Skeletal muscle cell (primary cell): ENCODE measurements at places on chromosomes 2 and 18.
A peak's percentile ranks its signal among the peaks of the same experiment; 100 is the strongest.

DNA sequence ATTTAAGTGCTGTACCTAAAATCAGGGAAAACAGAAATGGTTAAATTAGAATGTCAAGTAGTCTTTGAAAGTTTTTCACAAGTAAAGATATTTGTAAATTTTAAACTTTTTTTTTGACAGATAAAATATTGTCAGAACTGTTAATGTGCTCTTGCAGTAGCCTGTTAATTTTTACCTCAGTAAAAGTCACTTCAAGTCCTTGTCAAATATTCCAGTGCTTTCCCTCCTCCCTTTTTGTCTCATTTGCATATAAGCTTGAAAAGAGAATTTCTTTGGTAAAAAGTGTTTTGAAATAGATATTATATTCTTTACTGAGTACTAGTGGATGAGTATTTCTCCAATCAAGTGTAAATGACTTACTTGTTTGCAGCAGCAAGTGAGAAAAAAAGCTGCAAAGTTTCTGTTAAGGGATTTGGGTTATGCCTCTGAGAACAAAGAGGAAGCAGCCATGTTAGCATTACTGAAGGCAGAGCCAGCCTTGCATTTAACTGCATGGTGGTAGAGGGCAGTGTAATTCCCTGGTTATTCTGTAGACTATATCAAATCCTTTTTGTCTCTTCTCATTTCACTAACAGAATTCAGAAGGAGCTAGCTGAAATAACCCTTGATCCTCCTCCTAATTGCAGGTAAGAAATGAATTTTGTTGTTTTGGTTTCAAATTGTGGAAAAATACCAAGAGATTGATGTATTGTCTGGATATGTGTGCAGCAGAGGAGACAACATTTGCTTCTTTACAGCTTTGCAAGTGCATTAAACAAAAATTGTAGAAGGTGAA lies 3.2 kb downstream of the UBE2E3 start:
- no peak for DNase-seq

GRCh38 chr2:169360984-169361705 lies 1.2 kb downstream of the LRP2 start:
- no peak for DNase-seq

GRCh38 chr2:128324897-128325410 lies 6.3 kb upstream of the HS6ST1 start:
- DNase-seq, result no peak

DNA sequence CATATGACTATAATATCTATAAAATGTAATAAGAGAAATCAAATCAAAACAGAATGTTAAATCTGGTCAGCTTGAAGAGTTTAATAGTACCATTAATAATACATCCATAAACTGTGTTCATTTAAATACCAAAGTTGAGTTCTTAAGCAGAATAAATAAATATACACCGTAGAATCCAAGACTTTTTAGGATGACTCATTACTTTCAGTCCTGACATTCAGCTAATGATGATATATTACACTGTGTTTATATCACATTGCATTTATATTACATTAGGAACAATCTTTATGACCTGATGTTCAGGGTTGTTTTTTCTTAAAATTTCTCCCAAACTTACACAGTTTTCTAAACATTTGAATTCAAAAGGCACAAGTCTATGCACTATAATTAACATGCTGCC lies 331.3 kb downstream of the SS18 start:
- DNase-seq, result no peak

- DNase-seq, result no peak
Observed at GRCh38 chr2:218028562-218029348, 26.0 kb upstream of the TNS1 start.

DNA sequence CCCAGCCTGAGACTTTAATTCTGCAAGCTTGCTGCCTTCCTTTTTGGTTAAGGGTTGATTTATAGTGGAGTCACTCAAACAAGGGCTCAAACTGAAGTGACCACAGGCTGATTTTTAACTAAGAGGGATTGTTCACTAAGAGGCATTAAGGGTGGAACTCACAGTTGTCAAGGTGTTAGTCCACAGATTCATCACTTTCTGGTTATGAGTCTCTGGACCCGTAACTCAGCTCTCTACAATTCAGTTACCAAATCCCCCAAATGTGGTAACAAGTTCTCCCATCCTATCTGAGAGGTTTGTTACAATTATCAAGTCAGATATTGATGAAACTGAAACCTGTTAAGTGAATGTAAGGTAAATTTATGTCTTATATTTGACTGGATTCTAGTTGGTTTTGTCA lies 185.9 kb upstream of the KLHL14 start:
- no peak for DNase-seq

- DNase-seq, result no peak
Observed at GRCh38 chr18:63869851-63870250, 17.7 kb upstream of the SERPINB2 start.

DNA sequence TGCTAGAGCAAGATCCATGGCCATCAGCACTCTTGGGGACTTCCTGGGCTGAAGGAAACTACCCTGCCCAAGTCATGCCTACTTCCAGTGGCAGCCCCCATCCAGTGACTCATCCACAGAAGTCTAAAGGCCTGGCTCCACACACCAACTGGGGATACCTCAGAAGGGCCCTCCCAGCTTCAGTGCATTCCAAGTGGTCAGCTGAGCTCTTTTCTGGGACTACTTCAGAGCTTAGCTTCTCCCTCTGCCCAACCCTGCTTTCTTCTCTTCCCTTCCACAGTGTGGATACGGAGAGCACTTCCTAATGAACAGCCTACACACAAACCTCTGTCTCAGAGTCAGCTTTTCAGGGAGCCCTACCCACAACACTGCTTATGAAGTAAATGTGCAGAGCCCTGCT lies 66.5 kb downstream of the CLHC1 start:
- DNase-seq, result no peak

GRCh38 chr2:217707131-217707611 lies 295.6 kb downstream of the TNS1 start:
- DNase-seq, result no peak

GRCh38 chr2:186618696-186619095 lies 28.8 kb downstream of the ITGAV start:
- no peak for DNase-seq

GRCh38 chr18:63445037-63445436 lies 22.8 kb upstream of the VPS4B start:
- DNase-seq, result peak; percentile 4

- DNase-seq, result peak; percentile 36
Observed at GRCh38 chr2:164625378-164625971, 4.2 kb upstream of the GRB14 start.

- DNase-seq, result peak; percentile 16
Observed at GRCh38 chr2:139790807-139791752, 1010.9 kb upstream of the NXPH2 start.

DNA sequence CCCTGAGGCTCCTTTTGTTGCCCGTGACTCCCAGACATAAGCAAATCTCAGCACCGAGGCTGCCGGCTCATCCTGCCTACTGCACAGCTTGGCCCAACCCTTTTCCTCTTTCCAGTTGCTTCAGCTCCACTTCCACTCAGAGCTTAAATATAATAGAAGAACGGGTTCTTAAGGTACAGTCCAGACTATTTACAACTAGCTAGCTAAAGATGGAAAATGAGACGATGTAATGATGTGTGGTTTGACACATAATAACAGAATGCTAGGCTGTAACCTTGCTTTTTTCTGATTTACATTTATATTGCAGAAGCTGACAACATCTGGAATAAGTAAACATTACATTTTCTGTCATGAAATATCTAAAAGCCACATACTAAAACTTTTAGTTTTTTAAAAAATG lies 26.9 kb upstream of the ATP9B start:
- no peak for DNase-seq

GRCh38 chr2:205218056-205218455 lies 464.2 kb upstream of the NRP2 start:
- peak; percentile 24 for DNase-seq

GRCh38 chr2:161265874-161266273 lies 42.4 kb upstream of the PSMD14 start:
- DNase-seq, result no peak

DNA sequence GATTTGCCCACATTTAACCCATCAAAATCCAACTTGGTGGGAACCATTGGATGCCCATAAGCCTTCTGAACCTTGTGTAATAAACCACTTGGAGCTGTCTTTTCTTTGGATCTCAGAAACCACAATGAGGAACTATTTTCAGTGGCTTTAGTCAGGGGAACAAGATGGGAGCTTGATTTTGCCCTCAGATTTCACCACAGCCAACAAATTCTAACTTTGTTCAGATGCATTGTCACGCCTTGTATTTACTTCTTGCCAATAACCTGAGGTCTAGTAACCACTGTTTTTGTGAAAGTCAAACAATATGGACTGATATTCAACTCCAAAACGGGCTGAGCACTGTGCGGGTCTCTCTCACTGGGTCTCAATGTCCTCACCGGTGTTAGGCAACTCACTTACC lies 508.2 kb downstream of the TNS1 start:
- no peak for DNase-seq
